Activated T-helper 2 cell treated with anti-CD3 and anti-CD28 coated beads, Interferon-gamma antibody, Interleukin-2, Interleukin-4, amounts not matched to agents 10 μg/mL and 5 μg/mL and 100 μg/mL, durations not matched to agents 14 hours and 24 hours and 36 hours (primary cell): ENCODE measurements at places on chromosomes 12 and 14. TPM values are rescaled to one million over a fixed set of nuclear protein-coding genes. Genes with fewer than 3 reads are reported as not detected.

DNA sequence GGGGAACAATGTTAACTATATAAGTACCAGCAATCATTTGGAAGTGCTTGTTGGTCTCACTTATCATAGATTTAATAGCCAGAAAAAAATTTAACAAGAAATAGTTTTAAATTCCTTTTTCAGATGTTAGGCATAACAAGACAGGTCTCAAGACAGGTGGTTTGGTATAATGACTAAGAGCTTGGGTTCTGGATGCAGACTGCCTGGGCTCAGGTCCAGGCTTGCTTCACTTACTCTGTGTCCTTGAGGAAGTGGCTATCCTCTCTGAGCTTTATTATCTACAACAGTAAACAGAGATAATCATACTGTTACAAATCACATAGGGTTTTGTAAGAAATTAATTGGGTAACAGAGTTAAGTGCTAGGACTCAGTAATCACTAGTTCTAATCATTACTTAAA, 338.0 kb upstream of the FLRT2 start:
- DNase-seq = no peak

NKX2-1 gene
- not detected in 2 replicates for total RNA-seq

E2F7 gene
- total RNA-seq = 14.3 and 17.7 TPM in 2 replicates

KRT3 gene
- total RNA-seq = not detected in 2 replicates
